Activated CD4-positive, alpha-beta T cell treated with anti-CD3 and anti-CD28 coated beads, Interleukin-2, amount 10 ng/mL, durations not matched to agents 7 days and 5 days (primary cell): ENCODE measurements at places on chromosomes 2 and 18.

DNA sequence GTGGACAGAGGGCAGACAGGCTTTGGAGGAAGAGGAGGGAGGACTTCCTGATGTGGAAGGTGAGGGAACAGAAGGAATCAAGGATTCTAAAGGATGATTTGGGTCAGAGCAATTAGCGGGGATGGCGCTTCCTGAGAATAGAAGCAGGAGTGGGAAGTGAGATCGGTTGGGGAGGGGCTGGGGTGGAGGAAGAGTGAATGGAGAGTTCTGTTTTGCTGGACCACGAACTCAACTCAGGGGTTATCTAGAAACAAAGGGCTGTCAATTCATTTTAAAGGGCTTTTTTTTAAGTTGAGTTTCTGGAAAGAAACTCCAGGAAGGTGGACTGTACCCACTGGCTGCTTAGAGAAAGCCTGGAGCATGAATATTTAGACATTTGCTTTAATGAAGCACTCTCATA is 54.9 kb downstream of the BCL2L11 start:
- no peak for DNase-seq

DNA sequence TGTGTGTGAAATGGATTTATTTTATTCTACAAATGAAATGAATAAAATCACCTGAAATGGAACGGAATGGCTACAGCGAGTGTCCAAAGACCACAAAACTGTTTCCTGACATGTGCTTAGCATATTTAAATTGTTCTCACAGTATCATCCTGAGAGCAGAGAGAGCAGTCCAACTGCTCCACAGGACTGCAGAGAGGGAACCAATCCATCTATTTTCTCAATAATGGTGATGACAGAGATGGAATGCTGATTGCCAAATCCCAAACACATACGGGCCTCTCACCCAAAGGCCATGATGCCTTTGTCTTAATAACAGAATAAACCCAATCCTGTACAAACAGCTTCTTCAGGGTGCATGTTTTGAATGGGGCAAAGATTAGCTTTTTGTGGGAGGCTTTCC is 41.1 kb downstream of the STAT1 start:
- no peak for DNase-seq

DNA sequence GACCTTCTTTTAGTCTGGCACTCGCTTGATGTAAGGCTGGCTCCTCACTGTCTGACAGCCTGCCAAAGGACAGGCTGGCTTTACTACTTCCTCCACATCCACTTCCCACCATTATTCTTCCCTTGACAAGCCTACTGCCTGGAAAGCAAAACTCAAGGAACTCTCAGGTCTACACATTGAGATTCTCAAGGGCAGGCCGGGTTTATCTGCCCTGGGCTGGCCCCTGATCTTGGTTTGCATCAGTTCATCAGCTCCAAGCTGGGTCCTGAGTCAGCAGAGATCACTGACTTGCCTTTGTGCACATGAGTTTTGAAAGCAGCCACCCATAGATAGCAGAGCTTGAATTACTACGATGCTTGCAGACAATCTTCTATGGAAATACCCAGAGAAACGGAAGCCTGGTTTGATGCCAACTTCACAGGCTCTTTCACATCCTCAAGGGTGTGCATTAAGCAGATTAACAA is 53.9 kb downstream of the KCTD18 start:
- no peak for DNase-seq

GRCh38 chr2:196990788-196991461 is 64.4 kb upstream of the PGAP1 start:
- DNase-seq, result no peak

DNA sequence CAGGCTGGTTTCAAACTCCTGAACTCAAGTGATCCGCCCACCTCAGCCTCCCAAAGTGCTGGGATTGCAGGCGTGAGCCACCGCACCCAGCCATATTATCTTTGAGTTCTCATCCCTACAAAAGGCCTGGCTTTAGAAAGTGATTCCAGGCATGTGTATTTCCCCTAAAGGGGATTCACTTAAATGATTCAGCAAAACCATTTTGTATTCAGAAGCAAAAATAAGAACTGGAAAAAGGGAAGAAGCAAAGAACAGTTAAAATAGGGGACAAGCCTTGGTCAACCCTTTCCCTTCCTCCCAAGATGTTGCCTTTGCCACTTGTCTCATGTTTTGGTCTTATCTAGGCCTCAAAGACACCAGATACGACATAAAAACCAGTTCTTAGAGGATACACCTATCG is 10.5 kb downstream of the TM4SF20 start:
- no peak for DNase-seq

GRCh38 chr2:112805542-112805941 is 21.2 kb upstream of the IL1A start:
- no peak for DNase-seq

DNA sequence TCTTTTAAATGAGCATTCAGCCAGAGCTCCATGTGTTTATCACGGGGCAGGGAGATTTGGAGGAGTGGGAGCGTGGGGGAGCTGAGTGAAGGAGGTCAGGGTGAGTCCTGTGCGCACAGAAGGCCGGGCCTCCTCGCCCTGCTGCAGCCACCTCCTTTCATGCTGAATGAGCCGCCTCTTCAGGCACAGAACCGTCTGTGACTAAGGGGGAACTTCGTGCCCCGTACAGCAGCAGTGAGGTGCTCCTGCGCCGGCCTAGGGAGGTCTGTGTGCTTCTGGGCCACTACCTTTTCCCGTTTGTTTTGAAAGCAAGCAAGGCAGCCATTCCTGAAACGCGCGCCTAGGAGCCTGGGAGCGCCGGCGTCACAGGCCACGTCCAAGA is 27.1 kb upstream of the ZNF516 start:
- no peak for DNase-seq

GRCh38 chr2:47724221-47724981 is 58.5 kb upstream of the MSH6 start:
- no peak for DNase-seq

GRCh38 chr2:158414538-158414937 is 42.0 kb downstream of the CCDC148 start:
- no peak for DNase-seq

- no peak for DNase-seq
These were observed 891.5 kb downstream of the SUCLG1 start for GRCh38 chr2:83567551-83567950.

DNA sequence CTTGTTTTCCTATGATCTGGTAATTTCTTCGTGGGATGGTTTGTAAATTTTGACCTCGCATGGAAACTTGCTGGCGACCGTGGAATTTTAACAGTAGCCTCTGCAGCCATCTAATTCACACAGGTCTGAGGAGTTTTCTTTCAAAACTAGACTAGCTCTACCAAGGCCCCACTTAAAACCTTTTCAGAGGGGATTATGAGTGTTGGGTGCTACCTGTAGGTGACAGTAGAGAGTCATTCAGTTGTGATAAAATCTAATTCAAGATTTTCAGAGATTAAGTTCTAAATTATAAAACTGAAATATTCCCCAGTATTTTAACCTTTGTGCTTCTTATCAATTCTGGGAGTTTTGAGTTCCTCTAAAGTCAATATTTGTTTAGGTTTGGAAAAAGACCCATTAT is 31.0 kb downstream of the THSD7B start:
- no peak for DNase-seq

DNA sequence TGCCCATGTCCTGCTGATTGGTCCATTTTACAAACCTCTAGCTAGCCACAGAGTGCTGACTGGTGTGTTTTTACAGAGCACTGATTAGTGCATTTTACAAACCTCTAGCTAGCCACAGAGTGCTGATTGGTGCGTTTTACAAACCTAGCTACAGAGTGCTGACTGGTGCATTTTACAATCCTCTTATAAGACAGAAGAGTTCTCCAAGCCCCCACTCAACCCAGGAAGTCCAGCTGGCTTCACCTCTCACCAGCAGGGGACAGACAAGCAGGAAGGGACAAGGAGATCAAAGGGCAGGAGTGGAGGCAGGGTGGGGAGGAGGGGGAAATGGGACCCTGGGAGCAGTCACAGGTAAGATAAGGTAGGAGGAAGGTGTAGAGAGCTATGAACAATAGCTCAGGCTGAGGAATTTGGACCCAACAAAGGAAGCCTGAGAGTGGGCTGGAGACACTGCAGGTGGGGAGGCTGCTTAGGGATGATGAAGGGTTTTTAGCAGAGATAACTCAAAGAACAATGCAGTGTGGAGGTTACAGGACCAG is 37.1 kb downstream of the SH2D6 start:
- no peak for DNase-seq
